ENCODE measurements at places on chromosomes 5 and 9. TPM values are rescaled to one million over a fixed set of nuclear protein-coding genes. Genes with fewer than 3 reads are reported as not detected.

Gene ADAM19
- total RNA-seq = 50.2 TPM

- no peak for DNase-seq
Observed at GRCh38 chr5:122311961-122312590, at the start of gene SNCAIP. TSS of gene SNCAIP (plus strand) at chr5:122312237. CDS start at chr5:122391135, 78,898 bp downstream.

Gene PTGES
- total RNA-seq = 0.74 TPM

Gene WHRN
- total RNA-seq = 8.6 TPM

DNA sequence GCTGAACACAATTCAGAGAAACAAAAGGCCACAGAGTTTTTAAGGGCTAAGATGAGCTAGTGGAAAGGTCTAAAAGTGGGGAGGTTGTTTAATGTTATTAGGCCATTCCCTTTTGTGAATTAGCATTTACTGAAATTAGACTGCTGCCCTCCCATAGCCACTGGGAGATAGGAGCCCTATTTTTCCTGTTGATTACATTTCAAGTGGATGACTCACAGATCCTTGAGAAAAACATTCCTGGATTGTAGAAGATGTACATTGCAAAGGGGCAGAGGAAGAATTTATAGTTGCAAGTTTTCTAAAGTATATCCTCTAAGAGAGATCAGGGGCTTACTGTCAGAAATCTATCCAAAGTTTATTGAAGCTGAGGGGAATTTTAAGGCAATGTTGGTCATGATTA is 367.1 kb upstream of the IZUMO3 start:
- DNase-seq = no peak

Gene SPINK4
- total RNA-seq = not detected
